Stimulated activated CD8-positive, alpha-beta memory T cell treated with anti-CD3 and anti-CD28 coated beads, Interleukin-12 subunit alpha, Interleukin-12 subunit beta, amount 100 ng/mL, for 4 hours (primary cell): ENCODE measurements at places on chromosomes 7 and 10.

GRCh38 chr7:91691865-91692264 is 188.6 kb downstream of the MTERF1 start:
- DNase-seq: no peak

DNA sequence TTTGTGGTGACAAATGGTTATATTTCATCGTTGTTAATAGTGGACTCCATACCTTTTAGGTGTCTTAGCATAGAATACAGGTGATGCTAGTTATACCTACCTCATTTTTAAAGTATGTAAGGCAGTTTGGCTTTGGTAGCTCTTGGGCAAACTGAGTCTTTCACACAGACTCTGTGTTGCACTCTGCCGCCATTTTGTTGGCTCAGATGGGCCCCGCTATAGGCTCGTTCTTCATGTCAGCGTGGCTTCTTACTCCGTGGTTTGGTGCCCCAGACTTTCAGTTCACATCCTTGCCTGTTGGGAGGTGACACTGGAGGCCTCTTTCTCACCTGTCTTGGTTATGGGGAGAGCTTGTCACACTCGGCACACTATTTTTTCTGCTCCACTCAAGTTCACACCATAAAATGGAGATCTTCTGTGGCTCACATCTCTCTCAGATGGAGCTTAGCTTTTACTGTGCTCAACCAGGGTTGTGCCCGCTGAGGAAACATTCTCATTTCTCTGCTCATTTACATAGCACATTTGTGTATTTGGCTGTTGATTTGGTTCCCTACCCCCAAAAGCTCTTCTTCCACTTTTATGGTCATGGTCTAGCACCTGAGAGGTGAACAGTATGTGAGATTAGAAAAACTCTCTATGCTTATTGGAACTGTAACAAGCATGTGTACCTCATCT is 178.5 kb downstream of the ARID5B start:
- DNase-seq: no peak

GRCh38 chr10:117480097-117480496 is 62.4 kb upstream of the EMX2 start:
- DNase-seq: no peak

- DNase-seq: no peak
Observed at GRCh38 chr7:156772725-156773124, 120.3 kb downstream of the LMBR1 start.

DNA sequence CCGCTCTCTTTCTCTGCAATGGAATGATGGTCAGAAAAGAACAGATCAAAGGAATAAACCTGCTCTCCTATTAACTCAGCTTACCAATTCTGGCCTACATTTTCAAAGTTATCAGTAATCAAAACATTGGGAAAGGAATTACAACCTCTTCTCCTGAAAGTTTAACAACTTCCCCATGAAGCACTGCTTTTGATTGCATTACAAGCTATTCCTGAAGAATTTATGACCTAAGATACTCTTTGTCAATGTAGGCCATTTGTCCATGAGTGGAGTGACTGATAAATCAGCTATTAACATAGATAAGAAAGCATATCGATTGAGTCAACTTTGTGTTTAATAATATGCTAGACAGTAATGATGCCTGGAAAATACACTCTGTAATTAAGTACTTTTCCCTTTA is 271.7 kb upstream of the C7orf33 start:
- no peak for DNase-seq

DNA sequence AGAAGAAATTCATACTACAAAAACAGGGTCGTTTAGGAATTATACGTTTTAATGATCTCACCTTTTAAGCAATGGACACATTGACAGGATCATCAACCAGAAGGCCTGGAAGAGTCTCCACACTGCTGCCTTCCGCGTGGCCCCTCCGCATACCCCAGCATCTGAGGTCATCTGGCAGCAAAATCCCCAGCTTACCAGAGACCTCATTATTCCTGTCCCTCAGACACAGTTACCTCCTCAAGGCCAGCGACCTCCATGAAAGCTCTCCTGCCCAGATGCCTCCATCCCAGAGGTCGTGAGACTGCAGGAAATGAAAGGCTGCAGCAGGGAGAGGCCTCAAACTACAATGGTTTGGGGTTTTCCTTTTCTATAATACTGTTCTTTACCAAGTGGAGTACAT is 14.8 kb upstream of the GSAP start:
- DNase-seq: no peak
